Esophagus muscularis mucosa (tissue), 4 donors: ENCODE measurements at places on chromosomes 1 and 21. TPM values are rescaled to one million over a fixed set of nuclear protein-coding genes. Genes with fewer than 3 reads are reported as not detected.

The SLC45A1 gene
- 6.8 TPM for total RNA-seq

- no peak for DNase-seq
- H3K4me1 ChIP-seq, result peaks cover 11% of the 10 kb centered on the region
- H3K4me3 ChIP-seq, result no peak overlapping the region
- no peaks in the 10 kb centered on the region for H3K36me3 ChIP-seq
These were observed 53.1 kb upstream of the ATF3 start for GRCh38 chr1:212555426-212555825.

DNA sequence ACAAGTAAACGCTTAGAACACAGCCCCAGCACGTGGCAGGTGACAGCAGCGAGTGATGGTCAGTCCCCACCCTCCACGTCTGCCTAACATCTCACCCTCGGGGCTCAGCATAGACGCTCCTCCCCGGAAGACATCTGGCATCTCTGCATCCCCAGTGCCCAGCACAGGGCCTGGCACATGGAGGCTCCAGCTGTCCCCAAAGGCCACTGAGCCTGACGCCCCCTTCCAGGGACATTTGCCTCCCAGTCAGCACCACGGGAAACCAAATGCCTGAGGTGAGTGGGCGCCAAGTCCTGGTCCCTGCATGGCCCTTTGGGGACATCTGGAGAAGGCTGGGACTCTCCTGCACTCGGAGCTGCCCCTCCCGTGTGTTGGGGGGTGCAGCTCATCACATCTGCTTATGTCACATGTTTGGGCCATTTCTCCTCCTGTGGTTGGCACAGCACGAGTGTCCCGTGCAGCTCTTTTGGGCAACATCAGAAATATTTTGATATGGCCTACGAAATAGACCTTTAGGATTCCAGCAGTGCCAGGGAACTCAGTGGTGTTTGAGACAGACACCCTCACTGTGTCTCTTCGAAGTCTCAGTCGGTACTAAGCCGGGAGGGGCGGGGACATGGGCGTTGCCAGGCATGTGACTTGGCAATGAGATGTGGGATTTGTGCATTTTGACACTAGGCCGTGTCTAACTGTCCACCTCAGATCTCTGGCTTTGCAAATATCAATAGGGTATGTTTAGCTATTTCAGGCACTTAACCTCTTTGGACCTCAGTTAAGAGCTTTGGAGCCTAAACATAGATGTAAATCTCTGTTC lies 315.0 kb downstream of the PTPRU start:
- no peak overlapping the region for H3K4me3 ChIP-seq
- H3K27me3 ChIP-seq, result peaks cover 33% of the 10 kb centered on the region
- DNase-seq, result no peak
- no peak overlapping the region for H3K27ac ChIP-seq

- no peak overlapping the region for H3K4me3 ChIP-seq
- no peak for DNase-seq
- H3K36me3 ChIP-seq, result no peaks in the 10 kb centered on the region
- no peak overlapping the region for H3K27ac ChIP-seq
- no peaks in the 10 kb centered on the region for H3K27me3 ChIP-seq
These were observed 97.5 kb upstream of the CTTNBP2NL start for GRCh38 chr1:112298558-112298957.

GRCh38 chr1:202572867-202573266 lies 137.4 kb downstream of the SYT2 start:
- peak overlapping the region; percentile 82 for H3K27ac ChIP-seq
- DNase-seq, result no peak
- no peak overlapping the region for H3K4me3 ChIP-seq
- peaks cover 100% of the 10 kb centered on the region for H3K4me1 ChIP-seq
- no peaks in the 10 kb centered on the region for H3K27me3 ChIP-seq

DNA sequence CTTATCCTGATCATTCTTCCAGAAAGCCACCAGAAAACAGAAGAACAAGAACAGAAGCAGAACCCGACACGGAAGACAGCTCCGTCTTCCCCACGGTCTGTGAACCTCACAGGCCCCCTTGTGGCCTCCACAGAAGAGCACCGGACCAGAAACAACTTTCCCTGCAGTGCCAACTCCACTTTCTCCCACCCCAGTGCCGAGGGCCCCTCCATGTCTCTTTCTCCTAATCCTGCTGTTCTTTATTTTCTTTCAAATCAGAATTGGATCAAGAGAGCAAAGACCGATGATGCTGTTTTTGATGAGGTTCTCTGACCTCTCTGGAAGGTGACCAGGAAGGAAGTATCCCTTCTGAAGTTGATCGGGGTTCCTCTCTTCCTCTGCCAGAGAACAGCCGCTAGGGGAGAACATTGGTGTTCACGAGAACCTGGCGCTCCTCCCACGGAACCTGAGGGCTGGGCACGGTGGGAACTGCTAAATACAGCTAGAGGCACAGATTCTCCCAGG lies 58.9 kb upstream of the CTTNBP2NL start:
- no peak for DNase-seq
- H3K4me1 ChIP-seq, result no peaks in the 10 kb centered on the region
- no peaks in the 10 kb centered on the region for H3K36me3 ChIP-seq
- H3K27ac ChIP-seq, result no peak overlapping the region
- H3K4me3 ChIP-seq, result peak overlapping the region; percentile 9
- no peaks in the 10 kb centered on the region for H3K27me3 ChIP-seq

DNA sequence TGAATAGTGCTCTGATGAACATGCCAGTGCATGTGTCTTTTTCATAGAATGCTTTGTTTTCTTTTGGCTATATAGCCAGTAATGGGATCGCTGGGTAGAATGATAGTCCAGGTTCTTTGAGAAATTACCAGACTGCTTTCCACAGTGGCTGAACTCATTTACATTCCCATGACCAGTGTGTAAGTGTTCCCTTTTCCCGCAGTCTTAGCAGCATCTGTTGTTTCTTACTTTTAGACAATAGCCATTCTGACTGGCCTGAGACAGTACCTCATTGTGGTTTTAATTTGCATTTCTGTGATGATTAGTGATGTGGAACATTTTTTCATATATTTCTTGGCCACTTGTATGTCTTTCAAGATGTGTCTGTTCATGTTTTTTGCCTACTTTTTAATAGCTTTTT lies 784.5 kb downstream of the USP25 start:
- H3K4me3 ChIP-seq, result no peak overlapping the region
- no peaks in the 10 kb centered on the region for H3K4me1 ChIP-seq
- no peaks in the 10 kb centered on the region for H3K27me3 ChIP-seq
- H3K36me3 ChIP-seq, result no peaks in the 10 kb centered on the region
- H3K27ac ChIP-seq, result no peak overlapping the region

The SOAT1 gene
- 11.7 TPM for total RNA-seq
